ENCODE measurements at places on chromosomes 3 and 15.

DNA sequence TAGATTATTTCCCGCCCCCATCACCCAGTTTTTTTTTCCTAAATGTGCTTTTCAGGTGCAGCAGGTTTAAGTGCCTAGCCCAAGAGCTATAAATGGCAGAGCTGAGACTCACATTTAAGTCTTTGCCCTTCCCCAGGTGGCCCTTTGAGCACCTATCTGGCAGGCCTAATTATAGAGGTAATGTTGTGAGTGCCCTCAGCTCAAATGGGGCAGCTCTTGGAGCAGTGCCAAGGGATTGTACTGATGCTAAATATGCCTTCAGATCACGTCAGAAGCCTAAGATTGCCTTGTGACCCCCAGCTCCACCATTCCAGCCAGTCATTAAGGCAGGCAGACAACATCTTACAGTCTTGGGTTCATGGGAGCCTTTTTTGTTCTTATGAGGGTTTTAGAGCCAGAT is 159.5 kb downstream of the RPLP1 start:
- DNase-seq = no peak

DNA sequence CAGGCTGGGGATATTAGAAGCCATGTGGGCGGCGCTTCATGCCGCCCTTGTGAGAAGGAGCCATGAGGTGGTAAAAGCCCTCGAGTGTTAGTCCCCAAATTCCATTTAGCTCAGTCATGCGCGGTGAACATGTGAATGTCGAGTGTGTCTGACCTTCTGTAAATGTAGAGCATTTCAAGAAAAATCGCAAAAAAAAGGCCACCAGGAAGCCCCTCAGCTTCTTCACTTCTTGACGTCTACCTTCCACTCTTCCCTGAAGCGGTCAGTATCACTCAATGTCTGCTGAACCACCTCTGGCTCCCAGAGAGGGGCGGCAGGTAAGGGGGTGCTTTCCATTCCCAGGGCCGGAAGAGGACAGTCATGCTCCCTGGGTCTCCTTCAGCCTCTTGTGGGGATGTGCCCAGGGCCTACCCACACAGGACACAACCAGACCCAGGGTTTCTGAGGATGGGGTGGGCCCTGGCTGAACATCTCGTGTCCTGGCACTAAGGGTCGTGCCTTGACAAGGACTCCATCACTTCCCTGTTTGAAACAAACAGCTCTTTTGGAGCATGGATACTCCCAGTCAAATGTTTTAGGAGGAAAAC is 274.9 kb downstream of the FAM43A start:
- DNase-seq = no peak

DNA sequence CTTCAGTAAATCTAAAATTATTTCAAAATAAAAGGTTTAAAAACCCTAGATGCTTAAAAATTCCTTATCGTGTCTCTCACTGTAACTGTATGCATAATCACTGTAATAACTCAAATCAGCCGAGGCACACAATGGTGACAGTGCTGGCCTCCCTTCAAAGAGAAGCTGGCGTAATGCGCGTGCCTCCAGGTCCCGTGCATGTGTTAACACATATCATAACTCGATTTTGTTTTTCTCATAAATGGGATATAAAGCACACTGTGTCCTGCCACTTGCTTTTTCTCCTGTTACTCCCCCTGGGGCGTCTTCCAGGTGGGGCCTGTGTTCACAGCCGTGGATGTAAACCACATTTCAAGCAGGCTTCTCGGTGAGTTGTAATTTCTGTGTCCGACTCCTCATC is 56.0 kb downstream of the TPRA1 start:
- no peak for DNase-seq

DNA sequence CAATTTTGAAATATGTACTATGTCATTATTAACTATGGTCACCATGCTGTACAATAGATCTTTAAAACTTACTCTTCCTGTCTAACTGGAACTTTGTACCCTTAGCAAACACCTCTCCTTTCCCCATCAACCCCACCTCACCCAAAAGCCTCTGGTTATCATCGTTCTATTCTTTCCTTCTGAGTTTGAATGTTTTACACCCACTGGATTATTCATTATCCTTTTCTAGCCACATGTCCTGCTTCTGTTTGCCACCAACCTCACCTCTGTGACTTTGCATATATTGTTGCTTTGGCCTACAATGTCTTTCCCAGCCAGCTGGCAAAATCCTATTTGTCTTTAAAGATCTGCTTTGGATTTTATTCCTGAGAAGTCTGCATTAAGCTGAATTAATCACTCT is 102.6 kb upstream of the TSPAN3 start:
- no peak for DNase-seq

GRCh38 chr3:81302045-81302444 is 459.4 kb downstream of the GBE1 start:
- DNase-seq = peak; percentile 58

DNA sequence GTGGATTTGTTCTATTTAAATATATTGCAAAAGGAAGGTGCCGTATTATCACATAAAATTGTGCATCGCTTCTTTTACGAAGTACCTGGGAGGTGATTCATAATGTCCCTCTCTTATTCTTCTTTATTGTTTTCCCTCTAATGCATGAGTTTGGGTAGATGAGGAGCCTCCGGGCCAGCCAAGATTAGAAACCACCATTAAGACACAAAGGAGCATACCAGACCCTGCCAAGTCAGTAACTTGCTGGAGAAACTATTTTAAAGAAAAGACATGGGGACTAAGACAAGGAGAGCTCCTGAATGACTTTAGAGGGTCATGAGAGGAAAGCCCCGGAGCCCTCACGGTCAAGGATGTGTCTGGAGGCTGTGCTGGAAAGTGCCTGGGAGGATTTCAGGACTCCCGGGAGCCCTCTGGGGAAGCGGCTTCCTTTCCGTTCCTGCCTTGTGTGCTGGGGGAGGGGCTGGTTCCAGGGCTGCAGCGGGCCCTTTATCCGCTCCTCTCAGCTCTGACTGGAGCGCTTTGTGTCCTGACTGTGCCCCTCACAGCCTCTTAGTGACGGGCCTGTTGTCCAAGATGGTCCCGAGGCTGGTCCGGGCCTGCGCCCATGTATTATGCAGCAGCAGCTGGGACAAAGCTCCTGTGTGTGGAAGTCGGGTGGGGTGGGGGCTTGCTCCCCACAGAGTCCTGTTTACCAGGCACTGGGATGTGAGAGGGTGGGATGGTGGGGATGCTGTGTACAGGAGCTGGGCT is 35.7 kb downstream of the CORO2B start:
- peak; percentile 32 for DNase-seq

- DNase-seq = no peak
Measured at GRCh38 chr3:108475220-108475782, 35.1 kb downstream of the MYH15 start.

- DNase-seq = no peak
Measured at GRCh38 chr3:52470920-52471319, 15.5 kb downstream of the NISCH start.

Data from fibroblast of skin of back (primary cell).